ENCODE measurements at places on chromosomes 5 and 9.
A peak's percentile ranks its signal among the peaks of the same experiment; 100 is the strongest.

GRCh38 chr5:169374761-169375160, 73.8 kb upstream of the SLIT3 start:
- DNase-seq: no peak

GRCh38 chr5:172574871-172575223, 66.2 kb upstream of the NEURL1B start:
- DNase-seq: no peak

- no peak for DNase-seq
Observed at GRCh38 chr5:136396886-136397285, 31.5 kb upstream of the TRPC7 start.

DNA sequence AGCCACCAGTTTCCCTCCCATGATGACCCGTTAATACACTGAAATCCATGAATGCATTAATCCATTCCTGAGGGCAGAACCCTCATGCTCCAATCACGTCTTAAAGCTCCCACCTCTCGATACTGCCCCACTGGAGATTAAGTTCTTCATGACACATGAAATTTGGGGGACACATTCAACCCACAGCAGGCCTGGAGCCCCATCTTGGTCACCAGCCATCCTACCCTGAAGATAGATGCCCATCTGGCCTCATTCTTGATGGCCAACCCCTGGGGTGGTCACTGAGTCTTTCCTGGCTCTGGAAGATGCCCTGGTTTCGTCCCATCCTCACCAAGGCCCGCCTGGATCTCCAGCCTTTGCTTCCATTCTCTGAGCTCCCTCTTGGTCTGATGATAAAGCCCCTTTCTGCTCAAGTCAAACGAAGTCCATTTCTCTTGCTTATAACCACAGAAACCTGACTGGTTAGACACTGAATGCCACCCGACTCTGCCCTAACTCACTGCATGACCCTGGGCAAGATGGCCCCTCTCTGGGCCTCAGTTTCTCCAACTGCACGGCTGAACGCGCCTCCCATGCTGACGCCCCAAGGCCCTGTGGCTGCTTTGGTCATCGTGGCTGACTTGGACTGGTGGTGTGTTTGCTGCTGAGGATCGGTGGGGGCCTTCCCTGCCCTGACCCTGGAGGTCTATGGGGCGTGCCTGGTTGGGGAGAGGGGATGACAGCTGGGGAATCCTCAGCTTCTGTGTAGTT, 138.4 kb upstream of the IER5L start:
- no peak for DNase-seq

GRCh38 chr9:28179893-28180292, 606.6 kb upstream of the C9orf72 start:
- no peak for DNase-seq

GRCh38 chr5:150024346-150024984, 23.9 kb downstream of the HMGXB3 start:
- peak; percentile 17 for DNase-seq

DNA sequence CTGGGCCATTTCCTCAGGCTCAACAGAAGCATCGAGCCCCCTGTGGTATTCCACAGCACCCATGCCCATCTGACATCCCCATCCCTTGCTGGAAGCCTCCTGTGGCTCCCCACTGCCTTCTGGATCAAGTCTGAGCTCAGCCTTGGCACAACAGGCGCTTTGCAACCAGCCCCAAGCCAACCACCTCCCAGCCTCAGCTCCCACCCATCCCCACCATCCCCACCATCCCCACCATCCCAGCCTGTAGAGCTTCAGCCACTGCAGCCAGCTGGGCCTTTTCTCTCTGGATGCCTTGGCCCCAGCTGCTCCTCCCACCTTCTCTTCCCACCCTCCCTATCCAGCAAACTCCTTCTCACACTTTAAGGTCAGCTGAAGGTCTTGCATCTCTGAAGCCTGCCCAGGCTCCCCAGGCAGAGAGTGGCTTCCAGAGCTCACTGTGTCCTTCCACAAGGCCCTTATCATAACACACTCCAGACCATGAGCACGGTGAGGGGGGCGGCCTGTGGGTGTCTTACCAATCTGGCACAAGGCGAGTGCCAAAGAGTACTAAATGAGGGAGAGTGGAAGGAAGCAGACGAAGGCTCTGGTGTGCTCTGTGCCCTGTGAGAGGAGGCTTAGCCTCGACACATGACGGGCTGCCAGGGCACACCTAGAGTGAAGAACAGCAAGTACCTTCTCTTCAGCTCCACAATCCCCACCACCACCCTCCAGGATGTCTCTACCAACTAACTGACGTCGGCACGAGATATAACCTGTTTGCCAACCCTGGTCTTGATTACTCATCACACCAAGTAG, 6.5 kb downstream of the HIGD2A start:
- DNase-seq: no peak

- no peak for DNase-seq
Observed at GRCh38 chr9:134066913-134067851, 644 bp downstream of the BRD3 start.

DNA sequence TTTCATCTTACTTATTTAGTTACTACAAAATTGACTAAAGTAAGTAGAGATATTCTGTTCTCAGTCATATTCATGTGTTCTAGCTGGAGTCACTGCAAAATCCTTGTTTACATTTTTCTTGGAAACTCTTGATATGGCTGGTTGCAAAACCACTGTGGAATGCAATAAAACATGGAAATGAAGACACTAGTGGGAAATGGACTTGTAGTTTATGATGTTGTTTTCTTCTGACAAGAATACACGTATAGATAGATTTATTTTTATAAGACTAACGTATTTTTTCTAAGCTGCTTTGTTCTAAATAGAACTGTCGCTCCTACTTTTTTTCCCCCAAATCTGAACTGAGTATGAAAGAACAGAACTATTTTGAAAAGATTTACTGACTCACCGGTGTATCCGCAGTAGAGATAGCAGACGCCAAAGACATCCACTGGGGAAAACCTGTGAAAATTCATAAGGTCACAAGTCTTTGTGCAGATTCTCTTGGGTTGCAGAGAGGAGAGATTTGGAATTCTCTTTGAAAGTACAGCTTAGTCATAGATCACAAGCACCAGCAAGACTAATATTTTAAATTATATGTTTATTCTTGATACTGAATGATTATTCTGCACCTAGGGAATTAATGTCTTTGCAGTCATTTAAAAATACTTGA, 119.6 kb upstream of the TAF11L2 start:
- no peak for DNase-seq

- DNase-seq: no peak
Observed at GRCh38 chr5:154949781-154950180, 8.9 kb downstream of the MRPL22 start.

- no peak for DNase-seq
Observed at GRCh38 chr5:67026278-67026677, 170.3 kb downstream of the CD180 start.

DNA sequence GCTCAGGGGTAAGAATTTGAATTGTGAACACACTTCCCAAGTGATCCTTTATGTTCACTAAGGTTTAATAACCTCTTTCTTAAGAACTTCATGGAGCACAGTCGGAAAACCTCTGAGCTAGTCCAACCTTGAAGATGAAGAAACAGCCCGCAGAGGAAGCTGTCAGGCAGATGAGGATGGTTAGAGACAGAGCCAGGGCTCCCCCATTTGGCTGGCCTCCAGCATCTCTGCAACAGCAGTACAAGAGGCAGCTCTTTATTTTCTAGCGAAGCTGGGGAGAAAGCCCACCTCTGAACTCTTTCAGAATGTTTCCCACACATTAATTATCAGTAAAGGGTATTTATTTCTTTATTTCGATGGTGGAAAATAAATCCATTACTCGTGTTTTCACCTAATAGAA, 350.8 kb downstream of the DMRT2 start:
- DNase-seq: no peak

DNA sequence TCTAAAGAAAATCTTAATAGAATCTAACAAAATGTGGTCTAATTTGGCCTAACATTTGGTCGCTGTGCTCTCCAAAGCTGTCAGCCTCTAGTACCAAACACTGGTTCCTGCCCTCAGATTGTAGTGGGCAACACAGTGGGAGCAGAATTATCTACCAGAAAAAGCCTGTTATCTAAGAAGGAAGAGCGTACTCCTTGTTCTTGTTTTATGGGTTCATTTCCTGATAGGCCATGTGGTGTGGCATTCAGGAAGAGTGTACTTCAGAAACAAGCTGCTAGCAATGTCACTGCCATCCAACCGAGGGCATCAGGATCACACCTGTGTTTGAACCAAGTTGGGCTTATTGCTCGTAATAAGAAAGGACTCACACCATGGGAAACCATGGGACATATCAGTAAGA, 487.9 kb upstream of the DAP start:
- no peak for DNase-seq

DNA sequence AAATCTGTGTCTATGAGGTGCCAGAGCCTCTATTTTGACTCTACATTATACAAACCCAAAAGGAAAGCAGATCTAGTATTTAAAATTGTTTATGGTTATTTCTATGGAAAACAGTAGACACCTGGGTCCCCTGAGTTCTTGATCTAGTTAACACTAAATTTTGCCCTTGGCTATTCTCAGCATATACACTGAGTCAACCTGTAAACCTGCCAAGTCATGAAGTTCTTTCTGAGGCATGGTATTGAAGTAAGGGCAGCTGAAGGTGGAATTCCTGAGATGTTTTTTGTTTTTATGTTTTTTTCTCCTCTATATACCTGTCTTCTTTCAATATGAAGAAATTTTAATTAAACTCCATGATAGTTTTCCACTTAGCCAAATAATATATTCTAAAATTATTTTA, 120.2 kb downstream of the PDE4D start:
- DNase-seq: no peak

- no peak for DNase-seq
Observed at GRCh38 chr5:38515646-38516045, 40.8 kb downstream of the LIFR start.

DNA sequence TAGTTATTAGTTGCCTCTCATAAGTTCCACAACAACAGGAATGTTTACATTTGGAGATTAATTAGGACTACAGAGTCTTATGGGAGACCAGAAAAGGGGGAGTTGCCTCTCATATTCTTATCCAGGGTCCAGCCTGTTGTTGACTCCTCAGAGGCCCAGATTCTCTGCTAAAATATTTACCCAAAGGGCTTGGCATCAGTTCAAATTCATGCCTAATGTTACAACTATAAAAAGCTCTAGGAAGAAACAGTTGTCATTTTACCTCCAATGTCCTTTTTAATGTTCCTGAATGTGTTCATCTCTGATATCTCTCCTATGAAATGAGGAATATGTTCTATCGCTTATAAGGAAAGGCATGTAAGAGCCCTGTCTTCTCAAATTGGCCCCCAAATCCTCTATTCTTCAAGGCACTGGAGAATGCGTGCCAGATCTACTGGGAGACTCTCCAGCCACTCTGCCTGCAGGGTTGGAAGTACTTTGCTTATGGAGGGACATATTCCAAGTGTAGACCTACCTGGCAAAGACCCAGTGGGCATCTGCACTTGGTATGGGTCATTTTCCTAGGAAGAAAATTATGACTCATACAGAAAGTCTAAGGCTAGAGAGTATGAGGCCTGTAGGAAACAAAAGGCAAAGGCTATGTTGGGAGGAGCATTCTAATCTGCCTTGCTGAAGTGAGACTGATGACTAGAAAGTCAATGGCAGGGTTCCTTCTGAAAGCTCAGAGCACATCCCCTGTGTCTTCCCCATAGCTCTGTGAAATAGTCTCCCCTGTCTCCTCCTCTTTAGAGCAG, 192.6 kb downstream of the ESM1 start:
- no peak for DNase-seq

DNA sequence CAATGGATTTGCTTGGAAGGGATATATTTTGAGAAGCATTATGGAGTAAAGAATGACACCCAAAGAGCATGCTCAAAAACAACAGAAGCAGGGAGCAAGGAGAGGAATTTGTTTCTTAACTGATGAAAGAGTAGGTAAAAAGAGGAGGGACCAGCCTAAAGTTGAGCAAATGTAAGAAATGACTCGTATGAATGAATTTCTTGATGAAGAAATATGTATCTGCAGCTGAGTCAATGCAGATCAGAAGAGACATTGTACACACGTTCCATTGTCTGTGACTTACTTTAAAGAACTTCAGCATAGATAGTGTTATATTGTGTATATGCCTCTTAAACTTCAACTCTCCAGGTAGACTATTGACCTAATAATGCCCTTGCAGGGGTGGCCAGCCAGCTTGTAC, 112.7 kb upstream of the NREP start:
- DNase-seq: no peak

DNA sequence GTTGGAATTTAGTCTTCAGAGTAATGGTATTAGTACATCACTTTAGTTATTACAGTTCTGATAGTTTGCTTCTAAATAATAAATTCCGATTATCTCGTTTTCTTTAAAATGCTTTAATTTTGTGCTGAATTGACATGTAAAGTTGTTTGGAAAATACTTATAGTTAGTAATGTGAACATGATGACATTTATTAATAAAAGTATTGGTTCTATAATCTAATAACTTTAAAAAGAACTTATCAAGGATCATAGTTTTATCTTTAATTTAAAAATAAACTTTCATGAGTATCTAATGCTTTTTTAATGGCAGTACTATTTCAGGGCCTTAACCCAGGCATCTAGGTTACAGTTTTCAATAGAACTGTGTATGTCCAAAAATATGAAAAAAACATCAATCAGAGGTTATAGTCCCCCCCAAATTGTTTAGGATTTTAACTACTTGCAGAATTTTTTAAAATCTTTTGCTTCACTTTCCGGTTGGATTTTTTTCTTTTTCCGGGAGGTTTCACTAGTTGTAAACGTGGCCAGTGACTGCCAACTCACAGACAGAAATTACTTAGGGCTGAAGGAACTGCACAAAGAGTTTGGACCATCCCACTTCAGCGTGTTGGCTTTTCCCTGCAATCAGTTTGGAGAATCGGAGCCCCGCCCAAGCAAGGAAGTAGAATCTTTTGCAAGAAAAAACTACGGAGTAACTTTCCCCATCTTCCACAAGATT, 680 bp downstream of the GPX8 start:
- no peak for DNase-seq

- DNase-seq: no peak
Observed at GRCh38 chr5:75509956-75510355, 1.5 kb downstream of the CERT1 start.

DNA sequence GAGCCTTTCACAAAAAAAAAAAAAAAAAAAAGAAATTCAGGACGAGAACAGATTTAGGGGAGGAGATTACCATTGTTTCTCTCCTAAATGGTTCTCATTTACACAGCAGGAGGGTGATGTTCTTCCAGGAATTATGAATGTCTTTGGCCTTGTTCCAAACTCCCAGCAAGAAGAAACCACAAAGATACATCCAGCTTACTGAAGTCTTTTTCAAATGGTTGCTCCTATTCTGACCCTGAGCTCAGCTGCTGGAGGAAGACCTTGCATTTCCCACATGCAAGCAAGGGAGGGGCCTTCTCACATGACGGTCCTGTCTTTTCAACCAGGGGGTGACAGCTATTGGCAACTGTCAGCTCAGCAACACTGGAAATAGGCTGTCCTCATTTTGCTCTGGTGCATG, 203.0 kb upstream of the VLDLR start:
- DNase-seq: no peak

DNA sequence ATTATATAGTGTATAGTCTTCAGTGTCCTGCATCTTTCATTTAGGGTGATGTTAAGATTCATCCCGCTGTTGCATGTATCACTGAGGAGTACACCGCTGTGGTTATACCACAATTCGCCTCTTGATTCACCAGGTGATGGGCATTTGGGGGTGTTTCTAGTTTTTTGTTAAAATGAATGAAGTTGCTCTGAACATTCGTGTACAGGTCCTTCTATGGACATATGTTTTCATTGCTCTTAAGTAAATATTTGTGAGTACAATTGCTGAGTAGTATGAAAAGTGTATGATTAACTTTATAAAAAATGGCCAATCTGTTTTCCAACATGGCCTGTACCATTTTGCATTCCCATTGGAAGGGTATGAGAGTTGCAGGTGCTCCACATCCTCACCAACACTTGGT, 61.7 kb downstream of the PLAC8L1 start:
- no peak for DNase-seq

Data from caudate nucleus (tissue), 63 donors.